Dermis microvascular lymphatic vessel endothelial cell (primary cell): ENCODE measurements at places on chromosomes 4 and X. TPM values are rescaled to one million over a fixed set of nuclear protein-coding genes. Genes with fewer than 3 reads are reported as not detected.
A peak's percentile ranks its signal among the peaks of the same experiment; 100 is the strongest.

DNA sequence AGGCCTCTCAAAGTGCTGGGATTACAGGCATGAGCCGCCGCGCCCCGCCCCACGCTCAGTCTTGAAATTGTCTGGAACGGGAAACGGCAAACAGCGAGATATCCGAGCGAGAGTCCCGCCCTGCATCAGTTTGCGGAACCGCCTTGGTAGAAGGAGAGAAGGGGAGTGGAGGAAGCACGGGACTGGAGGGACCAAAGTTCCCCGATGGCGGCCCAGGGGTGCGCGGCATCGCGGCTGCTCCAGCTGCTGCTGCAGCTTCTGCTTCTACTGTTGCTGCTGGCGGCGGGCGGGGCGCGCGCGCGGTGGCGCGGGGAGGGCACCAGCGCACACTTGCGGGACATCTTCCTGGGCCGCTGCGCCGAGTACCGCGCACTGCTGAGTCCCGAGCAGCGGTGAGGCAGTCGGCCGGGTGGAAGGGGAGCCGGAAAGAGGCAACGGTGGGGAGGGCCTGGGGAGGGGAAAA, at the start of gene BST1:
Gene BST1 (plus strand): TSS at position 125 of the 463 bp plus-strand sequence. CDS start 80 bp downstream, at position 205.
- peak; percentile 54 for DNase-seq

GRCh38 chr4:102352781-102353180, 7.5 kb upstream of the SLC39A8 start:
- DNase-seq: no peak

- DNase-seq: no peak
Observed at GRCh38 chrX:44032479-44032878, 59.3 kb upstream of the NDP start.

DNA sequence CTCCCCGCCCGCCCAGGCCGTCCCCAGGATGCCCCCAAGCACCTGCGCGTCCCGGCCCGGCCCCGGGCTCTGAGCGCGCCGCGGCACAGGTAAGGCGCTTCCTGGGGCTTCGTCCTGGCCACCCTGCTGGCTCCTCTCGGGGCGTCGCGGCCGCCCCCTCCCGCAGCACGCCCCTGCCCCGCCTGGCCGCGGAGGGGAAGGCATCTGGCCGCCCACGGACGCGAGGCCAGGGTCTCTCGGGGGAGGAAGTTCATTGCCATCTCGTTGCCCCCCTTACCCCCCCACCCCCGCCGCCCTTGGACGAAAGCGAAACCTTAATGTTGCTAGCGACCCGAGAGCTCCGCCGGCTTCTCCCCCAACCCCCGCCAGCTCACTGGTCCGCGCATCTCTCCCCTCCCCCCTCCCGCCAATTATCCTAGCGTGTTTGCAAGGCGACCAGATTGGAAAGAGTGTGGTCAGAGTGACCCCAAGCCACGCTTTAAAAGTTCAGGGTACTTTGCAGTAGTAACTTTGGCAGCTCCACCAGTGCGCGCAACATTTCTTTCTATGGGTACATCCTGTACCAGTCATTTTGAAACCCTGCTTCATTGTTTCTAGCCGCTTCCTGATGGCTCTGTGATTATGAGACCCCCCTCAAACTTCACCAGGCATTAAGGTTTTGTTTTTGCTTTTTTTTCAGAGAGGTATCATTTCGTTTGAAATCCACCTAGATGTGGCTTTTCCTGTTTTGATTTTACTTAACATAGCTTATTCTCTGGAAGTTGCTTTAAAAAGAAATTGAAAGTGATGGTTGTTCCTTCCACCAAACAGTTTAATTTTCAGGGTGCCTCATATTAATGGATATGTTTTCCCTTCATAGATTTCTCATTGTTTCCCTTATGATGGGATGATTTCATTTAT, 626 bp downstream of the TBC1D1 start:
- DNase-seq: peak; percentile 5

- no peak for DNase-seq
Observed at GRCh38 chr4:600166-600565, 24.1 kb upstream of the TMEM271 start.

DNA sequence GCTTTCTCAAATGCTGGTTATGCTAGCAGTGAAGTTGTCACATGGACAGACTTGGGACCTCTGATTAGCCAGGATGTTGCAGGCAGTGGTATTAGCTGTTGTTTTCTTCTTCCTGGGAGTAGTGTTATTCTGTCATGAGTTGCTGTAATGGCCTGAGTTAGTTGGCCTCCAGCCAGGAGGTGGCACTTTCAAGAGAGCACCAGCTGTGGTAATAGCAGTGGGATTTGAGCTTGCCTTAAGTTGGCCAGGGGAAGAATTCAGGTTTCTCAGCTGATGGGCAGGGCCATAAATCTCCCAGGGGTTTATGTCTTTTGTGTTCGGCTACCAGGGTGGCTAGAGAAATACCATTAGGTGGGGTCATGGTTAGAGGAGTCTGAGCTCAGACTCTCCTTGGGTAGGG, 132.6 kb downstream of the GLUD2 start:
- DNase-seq: no peak

GRCh38 chr4:122616915-122617596, 3.8 kb downstream of the IL21 start:
- DNase-seq: no peak

- DNase-seq: no peak
Observed at GRCh38 chrX:57643698-57644097, 36.4 kb downstream of the NLRP2B start.

- peak; percentile 79 for DNase-seq
Observed at GRCh38 chrX:154396973-154397887, 947 bp upstream of the RPL10 start.

DNA sequence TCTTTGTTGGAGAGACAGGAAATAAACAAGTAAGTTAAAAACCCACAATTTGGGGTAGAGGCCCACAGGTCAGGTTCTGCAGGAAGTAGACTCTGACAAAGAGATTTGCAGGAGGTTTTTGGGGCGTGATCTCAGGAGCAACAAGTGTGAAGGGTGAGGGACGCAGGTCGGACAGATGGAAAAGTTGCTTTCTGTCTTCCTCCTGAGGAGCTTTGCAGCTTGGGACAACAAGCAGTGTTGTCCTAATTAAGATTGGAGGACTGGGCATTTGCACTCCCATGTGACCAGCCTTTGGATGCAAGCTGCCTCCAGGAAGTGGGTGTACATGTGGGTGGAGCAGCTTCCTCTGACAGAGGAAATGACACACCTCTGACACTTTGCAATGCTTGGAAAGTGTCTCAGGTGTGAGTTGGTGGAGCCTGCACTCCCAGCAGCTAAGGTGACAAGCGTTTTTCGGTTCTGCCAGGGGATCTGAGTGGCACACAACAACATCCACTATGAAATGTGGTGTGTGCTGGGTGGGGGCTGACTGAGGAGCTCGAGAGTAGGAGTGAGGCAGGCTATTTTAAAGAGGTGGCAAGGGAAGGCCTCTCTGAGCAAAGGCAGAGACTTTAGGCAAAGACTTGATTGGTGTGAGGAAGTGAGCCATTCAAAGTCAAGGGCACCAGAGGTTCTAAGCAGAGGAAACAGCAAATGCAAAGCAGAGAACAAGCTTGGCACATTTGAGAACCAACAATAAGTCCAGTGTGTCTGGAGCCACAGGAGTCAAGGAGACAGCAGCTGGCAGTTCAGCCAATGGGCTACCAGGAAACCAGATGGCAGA, 339.8 kb upstream of the GATB start:
- DNase-seq: peak; percentile 46

DNA sequence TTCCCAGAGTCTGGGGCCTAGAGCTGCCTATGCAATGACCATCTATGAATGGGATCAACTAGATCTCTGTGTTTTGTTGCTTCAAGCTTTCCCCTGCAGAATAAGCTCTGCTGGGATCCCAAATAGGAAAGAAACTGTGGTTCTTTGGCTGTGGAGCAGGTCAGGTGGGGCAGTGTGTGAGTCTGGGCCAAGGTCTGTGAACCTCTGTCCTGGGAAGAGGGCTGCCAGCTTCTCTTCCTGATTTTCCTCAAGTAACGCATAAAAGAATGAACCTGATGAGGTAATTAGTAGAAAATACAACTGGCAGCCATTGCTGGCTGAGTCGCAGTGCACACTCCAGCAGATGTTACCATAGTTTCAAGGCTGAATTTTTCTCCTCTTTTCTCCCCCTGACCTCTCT, 4.6 kb upstream of the PIN4 start:
- DNase-seq: no peak

- no peak for DNase-seq
Observed at GRCh38 chr4:181158971-181159370, 1084.2 kb upstream of the TENM3 start.

- DNase-seq: no peak
Observed at GRCh38 chr4:23952258-23952657, 62.4 kb upstream of the PPARGC1A start.

DNA sequence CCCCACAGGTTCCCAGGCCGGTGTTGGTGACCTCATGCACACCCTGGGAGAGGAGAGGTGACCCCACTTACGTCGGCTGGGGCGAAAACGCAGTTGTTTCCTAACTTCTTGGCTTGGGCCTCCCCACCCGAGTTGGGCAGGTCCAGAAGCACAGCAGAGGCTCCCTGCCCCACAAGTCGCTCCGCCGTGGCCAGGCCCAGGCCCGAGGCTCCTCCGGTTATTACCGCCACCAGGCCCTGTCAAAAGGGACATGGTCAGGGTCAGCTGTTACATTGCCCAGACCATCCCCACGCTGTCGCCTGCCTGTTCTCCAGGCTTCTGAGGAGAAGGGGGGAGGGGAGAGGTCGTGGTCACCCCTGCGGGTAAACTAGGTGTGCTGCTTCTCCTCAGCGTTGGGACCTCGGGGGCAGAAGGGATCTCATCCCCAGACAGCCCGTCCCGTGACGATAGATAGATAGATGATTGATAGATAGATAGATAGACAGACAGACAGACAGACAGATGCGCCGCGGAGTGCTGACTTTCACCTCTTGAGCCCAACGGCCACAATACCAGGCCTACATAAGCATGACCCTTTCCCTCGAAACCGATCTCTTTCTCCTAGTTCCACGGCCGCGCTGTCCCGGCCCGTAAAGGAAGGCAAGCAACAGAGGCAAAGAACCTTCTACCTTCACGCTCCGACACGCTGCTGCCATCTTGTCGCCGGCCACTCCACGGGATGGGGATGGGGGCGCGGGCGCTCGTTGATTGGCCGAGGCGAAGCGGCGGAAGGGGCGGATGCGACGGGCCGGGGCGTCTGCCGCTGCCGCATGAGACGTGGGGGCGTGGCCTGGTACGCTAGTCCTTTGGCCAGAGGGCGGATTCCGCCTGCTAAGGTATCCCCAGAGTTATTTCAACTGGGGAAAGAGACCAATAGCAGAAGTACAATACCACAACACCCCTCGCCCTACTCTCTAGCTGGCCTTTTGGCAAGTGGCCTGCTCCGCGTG, at the start of gene HSD17B10:
Gene HSD17B10 (minus strand): TSS at position 720 of the 989 bp plus-strand sequence. CDS start 25 bp downstream, at position 695.
- peak; percentile 32 for DNase-seq

DNA sequence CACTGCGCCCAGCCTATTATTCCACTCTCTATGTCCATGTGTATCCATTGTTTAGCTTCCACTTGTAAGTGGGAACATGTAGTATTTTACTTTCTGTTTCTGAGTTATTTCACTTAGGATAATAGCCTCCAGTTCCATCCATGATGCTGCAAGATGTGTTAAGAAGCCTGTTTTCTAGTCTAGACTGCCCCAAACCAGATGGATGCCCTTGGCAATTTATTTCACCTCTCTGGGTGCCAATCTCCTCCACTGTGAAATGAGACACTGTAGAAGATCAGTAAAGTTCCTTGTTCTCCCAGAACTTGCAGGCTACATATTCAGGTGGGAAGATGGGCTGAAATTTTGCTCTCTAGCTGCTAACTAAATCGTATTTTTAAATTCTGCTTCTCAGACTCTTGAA, 72.8 kb downstream of the TSPAN5 start:
- no peak for DNase-seq

DNA sequence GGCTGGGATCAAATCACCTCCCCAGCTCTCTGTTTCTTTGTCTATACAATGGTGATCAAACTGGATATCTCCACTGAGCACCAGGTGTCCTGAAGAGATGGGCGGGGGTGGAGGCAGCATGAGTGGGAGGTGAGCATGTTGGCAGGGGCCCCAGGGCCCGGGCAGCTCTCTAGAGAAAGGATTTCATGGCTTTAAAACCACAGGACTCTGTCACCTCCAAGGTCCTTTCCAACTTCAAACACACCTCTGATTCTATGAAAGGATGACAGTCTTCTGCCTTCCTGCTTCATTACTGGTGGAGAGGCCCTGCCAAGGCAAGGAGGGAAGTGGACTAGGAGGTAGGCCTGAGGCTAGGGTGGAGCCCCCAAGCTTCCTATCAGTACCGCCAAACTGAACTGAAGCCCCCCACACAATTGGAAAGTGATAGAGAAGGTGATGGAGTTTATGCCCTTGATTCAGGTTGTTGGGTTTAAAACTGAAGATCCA, 38.6 kb downstream of the TRIM2 start:
- no peak for DNase-seq

- DNase-seq: no peak
Observed at GRCh38 chrX:10074241-10074941, 82.4 kb upstream of the CLCN4 start.

DNA sequence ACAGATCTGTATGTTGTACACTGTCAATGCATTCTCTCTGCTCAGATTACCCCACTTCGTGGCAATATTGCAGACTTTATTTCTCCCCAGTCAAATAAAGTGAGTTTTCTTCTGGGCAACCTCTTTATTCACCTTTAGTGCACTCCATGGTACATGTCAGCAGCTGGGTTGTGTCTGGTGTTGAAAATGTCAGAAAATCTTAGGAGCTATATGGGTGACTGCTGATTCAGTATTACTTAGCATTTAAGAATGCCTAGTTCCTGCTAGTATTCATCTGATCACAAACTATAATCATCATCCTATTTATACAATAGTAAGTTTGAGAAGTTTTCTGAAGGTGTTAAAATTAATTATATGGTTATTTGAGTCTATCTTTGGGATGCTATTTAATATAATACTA, 112.5 kb downstream of the CFAP299 start:
- DNase-seq: no peak

Gene POF1B
- total RNA-seq: 3.7 and 4.3 TPM in 2 replicates

Gene C4orf51
- total RNA-seq: not detected in 2 replicates

Gene FDCSP
- total RNA-seq: not detected in 2 replicates

Gene TAPT1
- 11.8 and 16.7 TPM in 2 replicates for total RNA-seq

Gene FAM47E
- 0.13 and 0.26 TPM in 2 replicates for total RNA-seq

Gene ZCCHC18
- 1.2 and 3.3 TPM in 2 replicates for total RNA-seq

Gene CFAP47
- total RNA-seq: not detected in 2 replicates

Gene LIMCH1
- 17.3 and 25.4 TPM in 2 replicates for total RNA-seq

Gene MBNL3
- total RNA-seq: 0.26 and 0.38 TPM in 2 replicates

Gene FHDC1
- total RNA-seq: 0.13 and 0.51 TPM in 2 replicates

Gene XAGE5
- not detected in 2 replicates for total RNA-seq

Gene SH3D19
- total RNA-seq: 32.7 and 43.0 TPM in 2 replicates

Gene UCHL1
- total RNA-seq: 24.9 and 49.9 TPM in 2 replicates
